ENCODE measurements at places on chromosomes 2 and 18. TPM values are rescaled to one million over a fixed set of nuclear protein-coding genes. Genes with fewer than 3 reads are reported as not detected.

- DNase-seq: no peak
Measured at GRCh38 chr2:85656468-85656867, 11.5 kb downstream of the SFTPB start.

Gene LOXL3
- 2.0 TPM for polyA plus RNA-seq

Gene KRTCAP3
- 33.0 TPM for polyA plus RNA-seq

GRCh38 chr2:54895730-54896129 is 154.5 kb downstream of the RTN4 start:
- DNase-seq: no peak

GRCh38 chr18:11215216-11215615 is 65.8 kb upstream of the PIEZO2 start:
- DNase-seq: no peak

- DNase-seq: no peak
Measured at GRCh38 chr2:158644139-158644538, 151.0 kb upstream of the DAPL1 start.

GRCh38 chr18:8745355-8746014 is 40.1 kb downstream of the MTCL1 start:
- DNase-seq: no peak

Gene HOXD13
- polyA plus RNA-seq: not detected

DNA sequence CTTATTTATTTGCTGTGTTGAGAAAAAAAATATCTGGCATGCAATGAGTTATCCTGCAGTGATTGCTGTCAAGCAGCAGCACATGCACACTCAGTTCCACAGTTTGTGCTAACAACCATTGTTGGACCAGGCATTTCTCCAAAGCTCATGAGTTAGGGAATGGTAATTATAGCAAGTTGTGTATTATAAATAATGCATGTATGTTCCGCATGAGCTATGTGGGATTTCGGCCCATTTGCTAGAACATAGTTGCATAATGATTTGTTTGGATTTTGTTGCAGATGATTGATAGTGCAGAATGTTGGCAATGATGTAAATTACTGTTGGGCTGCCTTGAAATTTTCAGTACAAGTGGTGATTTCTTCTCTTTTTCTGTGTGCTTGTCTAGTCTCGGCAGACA is 10.7 kb downstream of the KCNJ3 start:
- DNase-seq: no peak

Gene REG3A
- 167 TPM for polyA plus RNA-seq
